ENCODE measurements at places on chromosomes 6 and 20.

GRCh38 chr20:3739054-3739925 lies 6.8 kb downstream of the HSPA12B start:
- DNase-seq: no peak

DNA sequence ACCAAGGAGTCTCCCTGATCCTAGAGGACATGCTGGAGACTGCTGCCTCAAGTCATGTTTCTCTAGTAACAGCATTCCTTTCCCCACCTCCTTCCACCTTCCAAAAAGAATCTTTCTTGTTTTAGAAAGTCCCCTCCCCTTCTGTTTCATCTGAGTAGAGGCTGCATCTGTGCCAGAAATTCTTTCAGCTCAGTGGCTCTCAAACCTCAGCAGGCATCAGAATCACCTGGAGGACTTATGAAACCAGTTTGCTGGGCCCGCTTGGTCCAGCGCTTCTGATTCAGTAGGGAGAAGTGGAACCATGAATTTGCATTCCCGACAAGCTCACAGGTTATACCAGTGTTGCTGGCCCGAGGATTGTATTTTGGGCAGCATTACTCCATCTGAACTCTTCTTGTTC lies 55.1 kb downstream of the TMEM200A start:
- no peak for DNase-seq

DNA sequence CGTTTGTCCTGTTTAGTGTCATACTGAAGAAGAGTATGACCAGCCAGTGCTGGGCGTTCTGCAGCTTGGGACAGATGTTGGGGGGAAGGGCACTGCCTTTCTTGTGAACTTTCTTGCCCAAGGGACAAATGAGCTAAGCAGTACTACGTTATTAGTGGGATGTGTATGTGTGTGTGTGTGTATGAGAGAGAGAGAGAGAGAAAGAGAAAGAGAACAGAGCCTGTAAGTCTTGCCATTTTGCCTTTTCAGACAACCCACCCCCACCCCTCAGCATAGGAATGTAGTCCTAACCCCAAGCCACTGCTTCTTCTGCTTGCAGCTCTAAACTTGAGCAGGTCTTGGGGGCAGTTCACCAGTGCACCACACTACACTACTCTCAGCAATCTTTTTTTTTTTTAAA lies 45.5 kb downstream of the E2F3 start:
- no peak for DNase-seq

DNA sequence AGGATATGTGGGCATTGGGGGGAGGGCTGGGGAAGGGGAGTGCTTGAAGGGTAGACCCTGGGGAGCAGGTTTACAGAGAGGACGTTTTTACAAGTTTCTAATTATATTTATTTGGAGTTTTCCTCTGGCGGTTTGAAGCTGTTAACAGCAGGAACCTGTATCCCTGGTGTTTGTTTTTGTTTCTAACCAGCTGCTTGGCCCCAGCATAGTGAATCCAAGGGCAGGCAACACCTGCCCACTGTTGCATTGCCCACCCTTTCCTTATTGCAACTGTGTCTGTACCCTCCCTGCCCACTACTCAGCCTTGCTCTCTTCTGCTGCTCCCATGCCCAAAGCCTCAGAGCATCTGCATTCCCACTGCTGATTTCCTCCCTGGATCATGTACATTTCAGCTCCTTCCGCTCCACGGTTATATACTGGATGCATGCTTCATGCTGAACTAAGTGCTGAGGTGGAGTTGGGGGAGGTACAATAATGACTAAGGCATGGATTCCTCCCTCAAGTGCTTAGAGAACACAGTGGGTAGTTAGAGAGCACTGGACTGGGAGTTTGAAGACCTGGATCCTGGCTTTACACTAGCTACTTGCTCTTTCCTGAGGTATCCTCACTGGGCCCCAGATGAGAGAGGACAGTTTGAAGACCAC lies 6.0 kb downstream of the SCUBE3 start:
- DNase-seq: no peak

- no peak for DNase-seq
Observed at GRCh38 chr6:166957087-166957804, 896 bp upstream of the RNASET2 start.

Data from stimulated activated CD4-positive, alpha-beta T cell treated with anti-CD3 and anti-CD28 coated beads, Interleukin-15, amount 100 ng/mL, for 48 hours (primary cell).